ENCODE measurements at places on chromosomes 4 and X.

GRCh38 chrX:69127466-69127865 lies 37.8 kb downstream of the PJA1 start:
- no peak for DNase-seq

DNA sequence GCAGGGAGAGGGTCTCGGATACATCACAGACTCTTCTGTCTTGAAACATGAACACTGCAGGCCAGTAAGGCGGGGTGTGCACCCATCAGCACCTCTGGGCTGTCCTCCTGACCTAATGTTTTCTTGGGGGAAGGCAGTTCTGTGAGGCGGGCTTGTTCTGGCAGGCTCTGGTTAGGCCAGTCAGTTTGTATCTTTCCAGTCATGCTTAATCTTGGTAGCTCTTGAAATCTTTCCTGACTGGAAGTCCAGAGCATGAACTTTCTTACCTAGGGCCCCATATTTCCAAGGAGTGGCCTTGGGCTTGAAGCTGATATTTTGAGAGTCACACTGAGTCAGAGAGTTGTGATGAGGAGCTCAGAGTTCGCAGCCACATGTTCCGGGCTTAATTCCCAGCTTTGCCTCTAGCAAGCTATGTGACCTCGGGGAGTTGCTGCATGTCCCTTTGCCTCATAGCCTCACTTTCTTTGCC lies 54.2 kb upstream of the RASSF6 start:
- DNase-seq = no peak

GRCh38 chrX:44317181-44317580 lies 26.3 kb downstream of the EFHC2 start:
- no peak for DNase-seq

- DNase-seq = no peak
Observed at GRCh38 chrX:68376373-68376772, 56.9 kb downstream of the OPHN1 start.

- no peak for DNase-seq
Observed at GRCh38 chr4:40256329-40256728, 59.5 kb downstream of the RHOH start.

DNA sequence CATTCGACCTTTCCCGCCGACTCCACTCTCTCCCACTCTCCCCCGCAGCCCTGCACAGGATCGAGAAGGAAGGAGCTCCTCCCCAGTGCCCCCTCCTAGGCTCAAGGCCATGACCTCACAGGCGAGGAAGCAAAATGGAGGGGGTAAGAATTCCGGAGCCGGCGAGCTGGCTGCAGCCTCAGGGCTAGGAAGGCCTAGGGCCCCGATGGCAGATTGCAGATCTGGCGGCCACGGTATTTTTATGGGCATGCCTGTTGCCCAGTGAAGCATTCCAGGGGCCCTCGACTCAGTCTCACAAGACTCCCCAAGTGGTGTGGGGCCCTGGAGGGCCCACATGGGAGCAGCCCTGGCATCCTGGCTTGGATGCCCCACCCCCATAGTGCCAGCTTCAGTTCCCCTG lies 942 bp upstream of the L1CAM start:
- no peak for DNase-seq

- DNase-seq = no peak
Observed at GRCh38 chr4:23033796-23034195, 341.1 kb downstream of the GBA3 start.

DNA sequence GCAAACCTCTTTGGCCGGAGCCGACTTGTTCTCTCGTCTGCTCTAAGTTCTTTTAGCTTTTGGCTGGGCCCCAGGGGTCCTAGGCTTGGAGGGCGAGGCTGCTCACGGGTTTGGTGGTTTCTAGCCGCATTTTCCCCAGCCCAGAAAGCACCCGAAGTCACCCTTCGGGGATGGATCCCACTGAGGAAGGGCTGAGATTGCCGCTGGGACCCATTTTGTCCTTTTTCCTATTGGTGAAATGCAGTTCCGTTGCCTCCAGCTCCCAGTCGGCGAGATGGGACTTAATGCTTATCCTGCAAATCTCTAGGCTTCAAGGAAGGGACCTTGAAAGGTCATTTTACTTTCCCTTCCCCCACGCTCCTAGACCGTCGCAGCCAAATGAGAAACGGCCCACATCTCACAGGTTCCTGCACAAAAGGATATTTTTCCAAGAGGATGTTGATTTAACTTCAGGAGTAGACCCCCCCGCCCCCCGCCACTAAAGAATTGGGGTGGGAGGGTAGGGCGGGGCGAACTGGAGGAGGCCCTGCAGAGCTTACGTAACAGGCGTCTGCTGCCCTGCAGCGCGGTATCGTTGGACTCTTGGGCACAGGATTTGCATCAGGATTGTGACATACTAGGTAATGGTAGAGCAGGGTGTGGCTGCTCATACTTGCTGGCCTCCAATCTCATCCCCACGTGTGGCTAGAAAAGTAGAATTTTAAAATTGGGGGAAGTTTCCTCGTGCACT lies 564 bp downstream of the PGK1 start:
- no peak for DNase-seq

GRCh38 chr4:47667552-47667951 lies 170.3 kb downstream of the CORIN start:
- DNase-seq = no peak

GRCh38 chr4:69546134-69546765 lies 50.5 kb upstream of the UGT2B4 start:
- no peak for DNase-seq

GRCh38 chr4:106852426-106852825 lies 183.7 kb downstream of the DKK2 start:
- no peak for DNase-seq

- DNase-seq = no peak
Observed at GRCh38 chrX:920234-920799, 289.7 kb downstream of the SHOX start.

DNA sequence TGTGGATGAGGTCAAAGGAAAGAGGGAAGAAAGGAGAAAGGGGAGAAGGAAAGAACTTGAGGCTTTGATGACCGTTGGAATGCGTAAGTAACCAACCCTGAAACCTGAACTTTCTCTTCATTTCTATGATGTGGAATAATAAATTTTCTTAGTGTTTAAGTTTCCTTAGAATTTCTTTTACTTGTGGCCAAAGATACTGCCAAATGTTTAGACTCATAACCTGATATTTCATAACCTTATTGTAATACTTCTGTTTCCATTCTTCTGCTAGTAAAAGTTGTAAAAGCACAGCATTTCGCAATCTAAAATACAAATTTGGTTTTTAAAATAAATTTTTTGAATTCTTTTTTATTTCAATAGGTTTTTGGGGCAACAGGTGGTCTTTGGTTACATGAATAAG lies 258.5 kb upstream of the GIMD1 start:
- DNase-seq = no peak

DNA sequence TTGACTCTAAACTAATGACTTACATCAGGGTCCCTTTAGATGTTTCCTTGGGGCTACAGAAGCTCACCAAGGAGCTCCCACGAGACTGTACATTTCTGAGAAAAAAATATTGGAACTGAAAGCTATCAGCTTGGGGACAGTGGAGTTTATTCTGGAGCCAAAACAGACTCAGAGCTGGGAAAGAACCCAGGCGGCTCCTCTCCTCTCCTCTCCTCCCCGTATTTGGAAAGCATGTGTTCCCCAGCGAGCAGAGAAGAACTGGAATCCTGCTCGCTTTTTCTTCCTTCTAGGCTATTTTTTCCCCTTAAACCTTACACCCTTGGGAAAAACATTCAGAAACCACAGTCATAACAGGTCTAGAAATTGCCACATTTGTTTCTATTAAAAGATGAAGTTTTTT lies 4.3 kb upstream of the MAP7D3 start:
- DNase-seq = no peak

GRCh38 chr4:157294575-157294974 lies 74.0 kb downstream of the GRIA2 start:
- no peak for DNase-seq
